Fibroblast of upper back skin (primary cell): ENCODE measurements at places on chromosomes 5 and 9.

DNA sequence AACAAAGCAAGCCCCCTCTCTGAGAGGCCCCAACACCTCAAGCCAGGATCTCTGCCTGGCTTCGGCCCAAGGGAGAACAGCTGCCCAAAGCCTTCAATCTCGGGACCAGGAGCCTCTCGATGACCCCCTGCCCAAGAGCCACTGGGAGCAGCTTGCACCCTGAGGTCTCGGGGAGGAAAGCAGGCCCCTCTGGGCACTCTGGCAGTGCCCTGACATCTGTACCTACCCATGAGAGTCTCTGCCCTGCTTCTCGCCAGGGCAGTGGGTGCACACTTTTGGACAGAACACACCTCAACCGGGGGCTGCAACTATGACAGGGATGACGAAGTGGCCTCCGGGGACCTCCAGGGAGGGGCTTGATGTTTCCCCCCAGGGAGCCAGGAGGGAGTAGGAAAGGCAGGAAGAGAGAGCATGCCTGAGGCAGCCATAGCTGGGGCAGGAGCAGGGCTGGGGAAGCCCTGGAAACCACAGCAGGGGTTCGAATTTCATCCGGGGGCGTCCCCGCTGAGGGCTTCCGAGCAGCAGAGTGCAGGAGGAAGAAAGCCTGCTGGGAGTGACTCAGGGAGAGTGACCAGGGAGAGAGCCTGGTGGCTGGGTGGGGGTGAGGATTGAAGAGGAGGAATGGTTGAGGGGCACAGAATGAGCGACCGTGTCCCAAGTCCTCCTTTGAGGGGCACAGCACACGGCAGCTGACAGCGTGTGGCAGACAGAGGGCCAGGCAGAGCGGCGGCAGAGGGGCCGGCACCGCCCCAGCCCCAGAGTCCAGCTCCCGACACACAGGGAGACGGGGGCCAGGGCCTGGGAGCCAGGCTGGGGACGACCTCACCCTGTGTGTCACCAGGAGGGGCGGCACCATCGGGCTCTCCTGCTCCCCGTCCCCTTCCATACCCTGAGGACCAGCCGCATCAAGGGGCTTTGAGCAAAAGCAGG is 1.8 kb downstream of the LPCAT1 start:
- peak; percentile 80 for DNase-seq

DNA sequence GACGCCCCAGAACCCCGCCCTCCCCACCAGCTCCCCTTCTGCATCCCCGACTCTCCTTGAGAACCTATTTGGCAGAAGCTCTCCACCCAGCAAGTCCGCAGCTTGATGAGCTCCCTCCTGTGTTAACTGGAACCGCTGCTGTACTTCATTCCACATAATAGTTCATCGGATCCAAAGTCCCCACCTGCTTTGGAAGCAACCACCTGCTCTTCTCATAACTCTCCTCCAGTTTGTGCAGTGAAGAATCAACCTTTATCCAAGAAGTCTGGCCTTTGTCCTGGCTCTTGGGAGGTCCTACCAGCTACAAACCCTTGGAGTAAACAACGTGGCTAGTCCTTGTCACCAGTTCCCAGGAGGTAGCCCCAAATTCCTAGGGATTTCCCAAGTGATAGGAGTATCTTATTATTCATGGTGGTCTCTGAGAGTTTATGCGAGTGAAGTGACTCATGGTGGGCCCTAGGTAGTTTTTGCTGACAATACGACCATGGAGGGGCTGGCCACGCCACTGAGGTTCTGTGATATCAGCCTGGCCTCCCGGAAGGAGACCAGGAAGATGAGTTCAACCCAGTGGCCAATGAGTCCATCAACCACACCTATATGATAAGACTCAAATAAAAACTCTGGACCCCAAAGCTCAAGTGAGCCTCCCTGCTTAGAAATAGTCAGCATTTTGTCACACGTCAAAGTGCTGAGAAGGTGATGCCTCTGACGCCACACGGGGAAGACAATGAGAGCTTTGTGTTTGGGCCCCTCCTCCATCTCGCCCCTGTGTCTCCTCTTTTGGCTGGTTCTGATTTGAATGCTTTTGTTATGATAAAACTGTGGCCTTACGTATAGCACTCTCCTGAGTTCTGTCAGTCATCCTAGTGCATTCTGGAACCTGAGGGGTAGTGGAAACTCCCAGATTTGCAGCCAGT is 3.6 kb upstream of the IL4 start:
- no peak for DNase-seq

GRCh38 chr9:17614250-17614649 is 35.4 kb downstream of the SH3GL2 start:
- DNase-seq: no peak

- peak; percentile 18 for DNase-seq
These were observed 262.8 kb upstream of the CDH6 start for GRCh38 chr5:30930736-30931135.

DNA sequence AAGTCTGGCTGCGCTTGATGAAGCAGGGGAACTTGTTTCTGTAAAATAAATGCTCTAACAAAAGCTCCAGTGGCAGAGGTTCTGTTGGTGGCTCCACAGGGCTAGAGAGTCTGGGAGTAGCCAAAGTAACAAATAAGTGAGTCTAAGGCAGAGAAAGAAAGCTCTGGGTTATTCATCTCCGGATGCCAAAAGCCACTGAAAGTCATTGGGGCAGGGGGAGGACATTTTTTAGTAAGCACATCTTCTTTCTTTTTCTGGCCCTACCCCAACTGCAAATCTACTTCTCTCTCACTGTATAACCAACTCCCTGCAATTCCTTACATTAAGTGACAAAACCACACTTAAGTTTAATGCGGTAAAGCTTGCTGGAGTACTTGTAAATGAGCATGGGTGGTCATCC is 141.6 kb downstream of the INSYN2B start:
- DNase-seq: no peak

DNA sequence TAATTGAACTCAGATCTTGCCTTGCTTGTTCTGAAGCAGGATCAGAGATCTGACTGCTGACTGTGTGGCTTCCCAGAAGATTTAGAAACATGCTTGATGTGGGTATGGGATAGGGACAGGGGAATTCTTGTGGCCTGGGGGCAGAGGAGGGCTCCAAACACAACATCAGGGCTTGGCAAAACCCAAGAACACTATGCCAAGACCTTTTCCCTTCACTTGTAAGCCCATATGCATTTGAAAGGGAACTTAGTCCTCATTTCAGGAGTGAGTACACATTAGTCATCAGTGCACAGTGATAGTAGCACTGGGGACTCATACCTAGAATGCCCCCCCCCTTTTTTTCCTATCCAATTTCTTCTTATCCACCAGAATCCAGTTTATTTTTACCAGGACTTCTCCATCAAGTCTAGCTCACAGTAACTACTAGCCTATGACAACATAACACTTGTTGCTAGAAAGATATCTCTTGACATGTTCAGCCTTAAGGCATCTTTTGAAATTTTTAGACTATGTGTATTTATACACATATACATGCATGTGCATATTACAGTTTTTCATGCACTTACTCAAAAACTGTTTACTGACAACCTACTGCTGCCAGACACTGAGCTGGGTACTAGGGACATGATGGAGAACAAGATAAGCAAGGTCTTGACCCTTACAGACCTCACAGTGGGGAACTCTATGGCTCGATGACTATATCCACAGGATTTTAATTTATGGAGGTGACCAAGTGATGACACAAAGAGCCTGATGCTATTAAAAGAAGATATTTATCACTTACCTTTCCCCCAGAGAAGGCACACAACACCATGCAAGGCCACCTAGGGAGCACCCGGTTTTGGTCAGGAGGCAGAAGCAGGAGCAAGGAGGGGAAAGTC is 158.3 kb upstream of the MAP3K1 start:
- DNase-seq: peak; percentile 59

DNA sequence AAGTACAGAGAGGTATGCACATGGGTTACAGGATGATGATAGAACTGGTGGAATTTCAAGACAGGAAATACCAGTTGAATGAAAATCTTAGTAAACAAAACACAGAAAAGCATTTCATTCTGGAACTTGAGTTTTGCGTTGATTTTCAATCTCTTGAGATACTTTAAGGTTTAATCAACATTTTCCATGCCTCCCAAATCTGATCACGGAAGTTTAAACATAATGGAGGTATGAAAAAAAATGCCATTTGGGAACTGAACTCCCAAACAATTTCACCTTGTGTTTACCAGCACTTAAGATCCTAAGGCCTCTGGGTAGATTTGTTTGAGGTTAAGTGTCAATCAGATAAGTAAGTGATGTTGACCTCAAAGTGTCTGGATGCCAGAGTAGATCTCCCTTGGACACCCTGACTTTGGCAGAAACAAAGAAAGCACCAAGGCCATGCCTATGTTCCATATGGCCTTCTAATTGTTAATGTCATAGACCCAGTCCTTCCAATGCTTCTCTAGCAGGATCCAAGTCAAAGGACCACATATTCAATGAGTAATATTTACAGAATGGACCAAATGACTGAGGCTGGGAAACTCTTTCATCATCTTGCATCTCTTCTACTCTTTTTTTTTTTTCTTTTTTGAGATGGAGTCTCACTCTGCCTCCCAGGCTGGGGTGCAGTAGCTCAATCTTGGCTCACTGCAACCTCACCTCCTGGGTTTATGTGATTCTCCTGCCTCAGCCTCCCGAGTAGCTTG is 216.9 kb downstream of the ARRDC3 start:
- DNase-seq: peak; percentile 61
